Mesothelial cell of epicardium (in vitro differentiated cells): ENCODE measurements at places on chromosomes 2 and 18. TPM values are rescaled to one million over a fixed set of nuclear protein-coding genes. Genes with fewer than 3 reads are reported as not detected.

The DYNAP gene
- total RNA-seq, result not detected in 3 replicates

DNA sequence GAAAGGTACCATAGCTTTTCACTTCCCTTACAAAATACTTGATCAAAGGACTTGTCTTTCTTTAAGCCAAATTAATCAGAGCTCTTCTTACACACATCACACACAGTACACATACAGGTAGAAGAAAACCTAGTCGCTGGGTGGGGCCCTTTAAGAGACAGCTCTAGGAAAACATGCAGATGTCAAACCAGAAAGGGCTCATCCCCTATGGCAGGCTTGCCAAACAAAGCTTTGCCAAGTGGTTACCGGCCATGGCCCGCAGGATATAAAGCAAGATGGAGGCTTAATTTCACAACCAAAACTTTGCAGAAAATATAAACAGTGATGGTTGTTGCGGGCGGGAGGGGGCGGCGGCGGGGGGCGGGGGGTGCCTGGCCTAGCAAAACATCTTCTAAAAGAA lies 2156.0 kb upstream of the PIK3C3 start:
- DNase-seq, result no peak

- DNase-seq, result no peak
These were observed 99.3 kb downstream of the SPATS2L start for GRCh38 chr2:200405599-200406298.

GRCh38 chr18:61651880-61652268 lies 240.9 kb downstream of the RNF152 start:
- no peak for DNase-seq

DNA sequence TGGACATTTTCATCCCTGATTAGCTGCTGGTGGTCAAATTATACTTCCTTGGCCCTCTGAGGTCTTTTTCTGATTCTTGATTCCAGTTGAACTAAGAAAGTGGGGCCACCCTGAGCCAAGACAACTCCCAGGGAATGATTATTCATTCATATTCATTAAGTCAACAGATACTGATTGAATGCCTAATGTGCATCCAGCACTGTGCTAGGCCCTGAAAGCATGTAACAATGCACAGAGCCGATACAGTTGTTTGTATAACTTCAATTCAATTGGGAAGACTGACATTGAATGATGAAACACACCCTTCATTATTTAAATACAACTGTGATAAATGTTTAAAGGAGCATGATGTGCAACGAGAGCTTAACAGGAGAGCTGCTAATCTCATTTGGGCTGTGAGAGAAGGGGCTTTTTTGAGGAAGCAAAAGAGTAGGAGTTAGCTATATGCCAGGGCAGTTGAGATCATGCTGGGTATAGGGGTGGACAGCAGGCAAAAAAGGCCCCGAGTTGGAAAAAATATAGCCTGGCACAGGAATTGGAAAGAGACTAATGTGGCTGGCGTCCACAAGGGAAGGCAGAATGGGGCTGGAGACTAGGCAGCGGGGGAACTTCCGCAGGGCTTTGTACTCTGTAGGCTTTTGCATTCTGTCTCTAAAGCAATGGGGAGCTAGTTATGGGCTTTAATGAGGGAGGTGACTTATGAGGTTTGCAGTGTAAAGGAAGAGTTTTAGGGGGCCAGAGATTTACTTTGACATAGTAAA lies 57.2 kb upstream of the ACVR1 start:
- no peak for DNase-seq
